ENCODE measurements at places on chromosomes 2 and 18. TPM values are rescaled to one million over a fixed set of nuclear protein-coding genes. Genes with fewer than 3 reads are reported as not detected.
A peak's percentile ranks its signal among the peaks of the same experiment; 100 is the strongest.

GRCh38 chr18:57077786-57078552 is 68.9 kb upstream of the BOD1L2 start:
- H3K27me3 ChIP-seq, result peaks cover 20% of the 10 kb centered on the region
- DNase-seq, result peak; percentile 72
- peaks cover 24% of the 10 kb centered on the region for H3K4me1 ChIP-seq
- H3K4me3 ChIP-seq, result no peak overlapping the region

DNA sequence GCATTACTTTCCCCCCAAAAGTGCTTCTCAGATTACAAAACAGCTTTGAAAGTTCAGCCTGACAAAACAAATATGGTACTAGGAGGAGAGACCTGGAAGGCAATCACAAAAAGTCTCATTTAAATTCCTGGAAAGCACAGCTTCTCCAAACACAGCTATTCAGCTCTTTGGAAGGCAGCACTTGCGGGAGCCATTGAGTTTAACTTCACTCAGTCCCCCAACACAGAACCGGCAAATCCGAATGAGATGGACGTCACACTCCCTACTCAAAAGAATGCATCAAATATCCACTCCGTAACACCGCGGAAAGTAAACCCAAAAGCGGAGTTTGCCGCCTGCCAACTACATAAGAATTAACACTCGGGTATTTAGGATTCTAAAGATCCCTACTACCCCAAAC is 638 bp downstream of the ST6GAL2 start:
- DNase-seq, result no peak
- peak overlapping the region; percentile 22 for H3K4me3 ChIP-seq

- H3K36me3 ChIP-seq, result peaks cover 7% of the 10 kb centered on the region
- no peak overlapping the region for H3K4me3 ChIP-seq
- no peak overlapping the region for H3K27ac ChIP-seq
- H3K4me1 ChIP-seq, result peaks cover 7% of the 10 kb centered on the region
- DNase-seq, result peak; percentile 38
Observed at GRCh38 chr2:127695491-127696472, 5.5 kb upstream of the SFT2D3 start.

GRCh38 chr2:122519366-122519765 is 763.9 kb downstream of the TSN start:
- H3K27me3 ChIP-seq, result no peaks in the 10 kb centered on the region
- DNase-seq, result no peak
- H3K27ac ChIP-seq, result no peak overlapping the region
- H3K4me1 ChIP-seq, result no peaks in the 10 kb centered on the region
- H3K36me3 ChIP-seq, result no peaks in the 10 kb centered on the region

GRCh38 chr2:4831751-4832150 is 860.4 kb upstream of the SOX11 start:
- H3K4me1 ChIP-seq, result no peaks in the 10 kb centered on the region
- no peak overlapping the region for H3K4me3 ChIP-seq
- no peak overlapping the region for H3K27ac ChIP-seq
- no peak for DNase-seq
- no peaks in the 10 kb centered on the region for H3K36me3 ChIP-seq

DNA sequence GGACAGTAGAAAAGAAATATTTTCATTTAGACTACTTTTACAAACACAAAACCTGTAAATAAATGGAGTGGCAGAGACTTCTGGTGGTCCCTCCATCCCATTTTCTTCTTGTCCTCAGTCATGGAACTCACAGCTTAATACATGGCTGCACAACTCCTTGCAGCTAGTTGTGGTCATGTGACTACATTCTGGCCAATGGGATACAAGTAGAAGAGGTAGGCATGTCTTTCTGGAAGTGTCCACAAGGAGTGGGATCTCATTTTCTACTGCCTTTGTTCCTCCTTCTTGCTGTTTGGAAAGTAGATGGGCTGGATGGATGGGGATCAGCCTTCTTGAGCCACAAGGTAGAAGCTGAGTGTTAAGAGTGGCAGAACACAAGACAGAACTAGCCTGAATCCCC is 555.8 kb downstream of the SATB2 start:
- no peak for DNase-seq
- H3K27ac ChIP-seq, result no peak overlapping the region
- no peaks in the 10 kb centered on the region for H3K27me3 ChIP-seq
- no peaks in the 10 kb centered on the region for H3K4me1 ChIP-seq
- no peak overlapping the region for H3K4me3 ChIP-seq

- H3K27ac ChIP-seq, result no peak overlapping the region
- no peak overlapping the region for H3K4me3 ChIP-seq
- no peaks in the 10 kb centered on the region for H3K4me1 ChIP-seq
Observed at GRCh38 chr2:158412206-158412605, 44.3 kb downstream of the CCDC148 start.

DNA sequence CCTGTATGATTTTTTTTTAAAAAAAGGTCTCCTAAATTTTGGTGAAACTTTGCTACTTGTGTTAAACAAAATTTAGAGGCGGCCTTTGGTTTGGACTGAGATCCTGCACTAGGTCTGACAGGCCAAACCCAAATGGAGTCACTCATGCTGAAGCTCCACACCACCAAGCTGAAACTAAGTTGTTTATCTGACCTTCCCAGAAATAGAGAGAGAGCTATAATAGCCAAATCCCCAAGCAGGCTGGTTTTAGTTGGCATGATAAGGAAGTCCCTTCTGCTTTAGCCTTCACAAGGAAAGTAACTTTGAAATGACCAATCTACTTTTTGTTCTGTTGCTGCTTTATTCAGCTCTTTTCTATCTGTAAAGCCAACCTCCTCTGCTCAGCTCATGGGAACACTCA is 17.1 kb upstream of the THUMPD2 start:
- DNase-seq, result no peak
- no peaks in the 10 kb centered on the region for H3K27me3 ChIP-seq
- no peaks in the 10 kb centered on the region for H3K36me3 ChIP-seq
- no peak overlapping the region for H3K4me3 ChIP-seq
- no peak overlapping the region for H3K27ac ChIP-seq
- H3K4me1 ChIP-seq, result no peaks in the 10 kb centered on the region

MAPK4 gene
- total RNA-seq, result not detected

NGEF gene
- not detected for total RNA-seq

DCTN1 gene
- 93.6 TPM for total RNA-seq
